ENCODE measurements at places on chromosomes 13 and 19.

GRCh38 chr13:54536112-54536511, 1507.5 kb downstream of the OLFM4 start:
- no peak for DNase-seq

DNA sequence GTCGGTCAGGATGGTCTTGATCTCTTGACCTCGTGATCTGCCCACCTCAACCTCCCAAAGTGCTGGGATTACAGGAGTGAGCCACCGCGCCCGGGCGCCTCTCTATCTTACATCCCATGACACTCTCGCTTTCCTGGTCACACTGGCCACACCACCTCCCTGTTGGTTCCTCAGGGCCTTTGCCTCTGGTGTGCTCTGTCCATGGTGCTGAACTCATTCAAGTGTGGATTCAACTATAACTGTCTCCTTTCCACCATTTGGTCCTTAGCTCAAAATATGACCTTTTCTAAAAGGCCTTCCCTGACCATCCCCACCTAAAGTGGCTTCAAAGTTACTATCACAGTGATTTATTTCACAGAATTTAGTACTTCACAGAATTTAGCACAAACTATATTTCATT, 3.7 kb upstream of the SMIM17 start:
- no peak for DNase-seq

GRCh38 chr19:56993851-56994250, 125.9 kb upstream of the USP29 start:
- no peak for DNase-seq

DNA sequence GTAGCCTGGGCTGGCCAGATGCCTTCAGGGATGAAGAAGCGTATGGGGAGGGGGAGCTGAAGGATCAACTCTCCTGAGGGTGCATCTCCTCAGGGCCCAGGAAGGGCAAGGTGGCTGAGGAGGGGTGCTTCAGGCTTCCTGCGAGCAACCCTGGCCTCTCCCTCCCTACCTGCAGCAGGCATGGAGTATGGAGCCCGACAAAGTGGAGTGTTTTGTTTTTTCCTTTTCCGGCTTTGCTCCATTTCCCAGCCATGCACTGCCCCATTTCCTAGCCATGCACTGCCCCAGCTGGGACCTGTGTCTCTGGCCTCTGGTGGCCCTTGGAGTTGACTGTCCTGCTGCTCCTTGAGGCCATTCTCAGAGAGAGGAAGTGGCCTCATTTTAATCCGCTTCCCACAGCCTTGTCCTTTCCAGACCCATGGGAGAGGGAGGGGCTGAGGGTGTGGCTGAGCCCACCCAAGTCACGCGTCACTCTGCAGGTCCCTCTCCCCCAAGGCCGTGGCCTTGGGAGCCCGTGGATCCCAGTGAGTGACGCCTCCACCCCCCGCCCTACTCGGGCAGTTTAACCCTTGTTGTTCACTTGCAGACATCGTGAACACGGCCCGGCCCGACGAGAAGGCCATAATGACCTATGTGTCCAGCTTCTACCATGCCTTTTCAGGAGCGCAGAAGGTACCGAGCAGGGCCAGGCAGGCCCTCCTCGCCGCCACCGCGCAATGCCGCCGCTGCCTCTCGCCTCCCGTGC, 34.4 kb downstream of the CAPN12 start:
- DNase-seq: no peak

- DNase-seq: no peak
Measured at GRCh38 chr19:23774106-23774505, 15.4 kb upstream of the ZNF681 start.

DNA sequence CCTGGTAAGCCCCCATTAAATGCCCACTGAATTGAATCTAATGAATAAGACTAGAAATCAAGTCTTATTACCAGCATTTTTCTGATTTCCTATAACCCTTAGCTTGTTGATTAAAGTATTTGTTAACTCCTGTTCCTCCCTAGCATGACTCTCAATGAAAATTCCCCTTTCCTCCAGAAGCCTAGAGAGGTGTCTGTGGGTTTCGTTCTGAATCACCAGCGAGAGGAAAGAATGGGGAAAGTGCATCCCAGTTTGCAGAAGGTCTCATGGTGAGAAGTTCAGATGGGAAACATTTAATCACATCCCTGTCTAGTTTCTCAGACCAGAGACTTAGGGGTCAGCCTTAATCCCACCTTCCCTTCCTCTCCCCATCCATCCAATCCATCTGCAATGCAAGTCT, 26.9 kb downstream of the POU2F2 start:
- no peak for DNase-seq

GRCh38 chr13:77510156-77510555, 25.4 kb upstream of the SCEL start:
- DNase-seq: no peak

- no peak for DNase-seq
Measured at GRCh38 chr19:858868-859843, at the start of gene CFD. TSS of gene CFD (plus strand) at chr19:859664. CDS start at chr19:859690, 26 bp downstream.

DNA sequence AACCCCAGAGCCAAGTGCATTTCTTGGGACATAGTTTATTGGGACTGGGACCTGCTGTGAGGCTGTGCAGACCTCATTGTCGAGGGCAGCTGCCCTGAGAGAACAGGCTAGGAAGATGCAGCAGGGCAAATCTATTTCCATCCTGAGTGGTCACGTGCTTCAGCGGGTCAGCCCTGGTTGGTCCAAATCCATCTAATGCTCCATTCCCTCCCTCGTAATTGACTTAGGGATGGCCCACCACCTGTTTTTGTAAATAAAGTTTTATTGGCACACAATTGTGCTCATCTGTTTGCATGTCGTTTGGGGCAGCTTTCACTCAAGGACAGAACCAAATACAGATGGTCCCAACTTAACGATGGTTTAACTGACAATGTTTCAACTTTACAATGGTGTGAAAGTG, 75.5 kb upstream of the ADGRE5 start:
- no peak for DNase-seq

DNA sequence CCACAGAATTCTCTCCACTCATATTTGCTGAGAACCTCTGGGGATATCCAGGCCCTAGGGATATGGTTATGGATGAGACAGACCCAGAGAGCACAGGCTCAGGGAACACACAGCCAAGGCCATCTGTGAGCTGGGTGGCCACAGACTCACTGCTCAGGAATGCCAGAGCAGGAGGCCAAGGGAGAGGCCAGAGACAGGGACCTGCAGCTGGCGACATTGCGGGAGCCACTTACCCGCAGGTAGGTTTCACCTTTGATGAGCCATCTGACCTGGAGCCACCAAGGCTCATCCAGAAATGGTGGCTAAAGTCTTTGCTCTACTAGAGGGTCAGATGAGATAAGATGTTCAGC, 29.4 kb downstream of the CCNE1 start:
- DNase-seq: no peak

DNA sequence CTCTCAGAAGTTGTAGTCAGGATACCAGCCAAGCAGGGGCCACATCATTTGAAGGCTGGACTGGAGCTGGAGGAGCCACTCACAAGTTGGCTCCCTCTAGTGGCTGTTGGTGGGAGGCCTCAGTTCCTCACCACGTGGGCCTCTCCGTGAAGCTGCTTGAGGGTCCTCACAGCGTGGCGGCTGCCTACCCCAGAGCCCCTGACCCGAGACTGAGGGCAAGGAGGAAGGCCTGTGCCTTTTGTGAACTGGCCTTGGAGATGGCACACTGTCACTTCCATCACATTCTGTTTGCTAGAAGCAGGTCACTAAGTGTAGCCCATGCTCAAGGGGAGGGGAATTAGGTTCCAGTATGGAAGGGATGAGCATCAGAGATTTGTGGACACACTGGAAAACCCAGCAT, 14.6 kb downstream of the GNA11 start:
- peak; percentile 35 for DNase-seq

DNA sequence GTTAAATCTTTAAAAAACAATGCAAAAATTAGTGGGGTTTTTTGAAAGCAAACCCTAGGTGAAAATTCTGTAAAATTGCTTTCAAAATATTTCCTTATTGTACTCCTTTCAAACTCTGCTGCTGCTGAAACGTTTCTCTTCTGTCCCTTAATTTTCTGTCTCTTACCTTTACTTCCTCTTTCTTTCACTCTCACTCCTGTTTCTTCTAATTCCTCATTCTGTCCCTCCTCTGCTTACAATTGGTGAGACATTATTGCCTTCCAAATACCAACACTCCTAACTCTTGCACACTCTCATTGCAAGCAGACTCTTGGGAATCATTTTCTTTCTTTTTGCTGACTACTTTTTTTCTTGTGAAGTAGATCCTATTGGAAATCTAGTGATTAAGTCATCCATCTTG, 685.6 kb upstream of the SLITRK1 start:
- DNase-seq: no peak

DNA sequence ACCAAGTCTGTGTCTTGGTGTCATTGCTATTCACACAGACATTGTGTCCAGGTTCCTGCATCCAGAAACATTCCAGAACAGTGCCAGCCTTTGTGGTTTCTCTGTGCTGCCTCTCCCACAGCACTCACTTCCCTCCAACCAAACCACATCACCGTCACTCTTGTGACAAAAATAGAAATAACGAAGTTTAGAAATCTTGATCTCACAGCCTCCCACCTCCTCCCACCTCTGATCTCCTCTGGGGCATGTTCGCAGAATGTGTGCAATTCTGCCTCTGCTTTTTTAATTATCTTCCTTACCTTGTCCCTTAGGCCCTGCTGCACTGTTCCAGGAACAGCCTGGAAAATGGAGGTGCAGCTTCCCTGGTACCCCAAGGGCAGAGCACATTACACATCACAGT, 8.7 kb upstream of the SERPINE3 start:
- no peak for DNase-seq

- no peak for DNase-seq
Measured at GRCh38 chr19:5017235-5017634, 48.3 kb downstream of the KDM4B start.

GRCh38 chr13:24614306-24615080, 65.7 kb upstream of the ATP12A start:
- no peak for DNase-seq

DNA sequence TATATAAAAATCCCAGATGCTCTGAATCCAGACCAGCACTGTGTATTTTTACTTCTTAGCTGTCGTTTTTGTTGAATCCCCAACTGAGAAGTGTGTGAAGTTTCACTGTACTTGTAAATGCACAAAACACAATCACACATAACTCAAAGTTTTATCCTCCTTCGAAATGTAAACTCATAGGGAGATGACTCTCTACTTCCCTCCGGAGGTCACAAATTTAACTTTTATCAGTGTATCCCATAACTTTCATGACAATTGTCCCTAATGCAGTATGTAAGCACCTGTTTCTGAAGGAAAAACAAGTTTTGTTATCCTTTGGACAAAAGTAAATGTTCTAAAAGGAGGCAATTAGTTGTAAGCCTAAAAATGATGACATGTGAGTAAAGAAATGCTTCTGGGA, 665.0 kb upstream of the SLITRK6 start:
- DNase-seq: no peak

GRCh38 chr13:91361755-91362271, 14.3 kb downstream of the MIR17HG start:
- no peak for DNase-seq

DNA sequence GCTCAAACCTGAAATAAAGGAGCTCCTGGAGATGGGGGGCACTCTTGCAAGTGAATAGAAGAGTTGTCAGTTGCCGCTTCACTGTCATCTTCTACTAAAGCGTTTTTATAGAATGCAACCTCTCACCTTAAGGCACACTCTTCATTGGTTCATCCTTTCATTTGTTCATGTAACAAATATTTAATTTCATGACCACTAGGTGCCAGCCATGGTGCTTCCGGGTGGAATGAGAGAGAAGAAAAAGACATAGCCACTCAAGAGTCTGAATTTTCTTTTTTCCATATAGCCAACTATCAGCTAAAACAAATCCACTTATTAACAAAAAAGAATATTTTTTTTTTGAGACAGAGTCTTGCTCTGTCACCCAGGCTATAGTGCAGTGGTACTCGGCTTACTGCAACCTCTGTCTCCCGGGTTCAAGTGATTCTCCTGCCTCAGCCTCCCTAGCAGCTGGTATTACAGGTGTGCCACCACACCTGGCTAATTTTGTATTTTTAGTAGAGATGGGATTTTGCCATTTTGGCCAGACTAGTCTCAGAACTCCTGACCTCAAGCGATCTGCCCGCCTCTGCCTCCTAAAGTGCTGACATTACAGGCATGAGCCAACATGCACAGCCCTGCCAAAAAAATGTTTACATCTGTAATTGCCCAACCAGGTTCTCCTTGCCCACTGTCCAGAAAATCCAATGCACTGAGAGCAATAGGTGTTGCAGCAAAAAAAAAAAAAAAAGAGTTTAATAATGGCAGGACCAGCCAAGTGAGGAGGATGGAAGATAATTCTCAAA, 22.1 kb upstream of the SACS start:
- DNase-seq: no peak

DNA sequence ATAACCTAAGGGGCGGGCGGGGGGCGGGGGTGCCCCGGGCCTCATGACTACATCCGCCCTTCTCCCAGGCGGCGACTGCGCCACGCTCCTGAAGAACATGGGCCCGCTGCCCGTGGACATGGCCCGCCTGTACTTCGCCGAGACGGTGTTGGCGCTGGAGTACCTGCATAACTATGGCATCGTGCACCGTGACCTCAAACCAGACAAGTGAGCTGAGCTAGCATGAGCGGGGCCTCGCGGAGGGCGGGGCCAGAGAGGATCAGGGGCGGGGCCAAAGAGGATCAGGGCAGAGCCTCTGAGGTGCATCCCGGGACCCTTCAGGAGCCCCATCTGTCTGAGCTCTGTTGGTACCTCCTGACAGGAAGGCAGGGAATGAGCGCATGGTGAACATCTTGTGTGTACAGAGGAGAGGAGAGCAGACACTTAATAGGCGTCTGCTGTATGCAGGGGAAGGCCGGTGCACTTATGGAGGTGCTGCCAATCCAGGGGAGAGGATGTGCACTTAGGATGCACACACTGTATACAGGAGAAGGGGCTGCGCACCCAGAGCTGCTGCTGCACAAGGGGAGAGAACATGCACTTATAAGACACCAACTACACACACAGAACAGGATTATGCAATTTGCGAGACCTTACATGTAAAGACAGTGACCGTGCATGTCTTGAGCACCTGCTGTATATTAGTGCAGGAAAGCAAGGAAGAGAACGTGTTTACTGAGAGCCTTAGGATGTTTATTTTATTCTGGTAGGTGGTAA, 20.9 kb upstream of the PIK3R2 start:
- DNase-seq: no peak

- DNase-seq: peak; percentile 14
Measured at GRCh38 chr19:4866595-4867424, 657 bp downstream of the PLIN3 start.

DNA sequence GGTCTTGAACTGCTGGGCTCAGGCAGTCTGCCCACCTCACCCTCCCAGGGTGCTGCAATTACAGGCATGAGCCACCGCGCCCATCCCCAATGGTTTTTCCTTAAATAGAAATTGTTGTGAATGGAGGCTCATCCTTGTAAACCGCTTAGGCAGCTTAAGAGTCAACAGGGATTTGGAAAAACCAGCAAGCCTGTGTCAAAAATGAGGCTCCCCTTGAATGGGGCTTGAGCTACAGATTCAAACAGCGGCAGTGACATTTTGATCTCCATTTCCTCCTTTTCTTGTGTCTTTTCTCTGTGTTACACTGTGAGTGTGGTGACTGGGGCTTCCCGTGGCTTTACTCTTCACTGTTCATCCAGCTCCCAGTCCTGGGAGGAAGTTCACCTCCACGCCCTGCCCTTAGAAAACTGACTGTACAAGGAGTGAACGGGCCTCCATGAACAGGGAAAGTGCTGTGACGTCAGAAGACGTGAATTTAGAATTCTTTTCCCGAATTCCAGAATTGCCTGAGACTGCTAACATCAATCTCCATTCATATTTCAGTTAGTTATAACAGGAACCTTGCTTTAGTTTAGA, 15.3 kb upstream of the RAB8A start:
- no peak for DNase-seq
